ENCODE measurements at places on chromosomes 1 and 21. TPM values are rescaled to one million over a fixed set of nuclear protein-coding genes. Genes with fewer than 3 reads are reported as not detected.

UTS2 gene
- not detected for total RNA-seq

HSD3B2 gene
- not detected for total RNA-seq

CLDN14 gene
- 4.1 TPM for total RNA-seq

PADI3 gene
- not detected for total RNA-seq

TESK2 gene
- total RNA-seq, result 2.2 TPM

ACBD6 gene
- 51.6 TPM for total RNA-seq

TMCO4 gene
- 2.6 TPM for total RNA-seq

SDC3 gene
- 21.9 TPM for total RNA-seq

OR2T2 gene
- total RNA-seq, result not detected

DAB1 gene
- 1.5 TPM for total RNA-seq

FCGR3A gene
- total RNA-seq, result 0.66 TPM

PADI1 gene
- total RNA-seq, result 0.13 TPM

C1QC gene
- total RNA-seq, result 19.1 TPM

KCNJ15 gene
- 0.27 TPM for total RNA-seq

LSS gene
- 27.0 TPM for total RNA-seq

All from muscle of leg (tissue), 16 donors.